ENCODE measurements at places on chromosomes 11 and 22. TPM values are rescaled to one million over a fixed set of nuclear protein-coding genes. Genes with fewer than 3 reads are reported as not detected.

Gene LMO2
- total RNA-seq, result 8.2 TPM

Gene PDHX
- total RNA-seq, result 47.4 TPM

Gene NXPE4
- not detected for total RNA-seq

Gene AMOTL1
- 57.3 TPM for total RNA-seq

Gene SORL1
- 1.7 TPM for total RNA-seq

Gene KRTAP5-1
- total RNA-seq, result not detected

Gene ANGPTL5
- total RNA-seq, result 0.28 TPM

Gene MMP8
- total RNA-seq, result not detected

Gene ADAMTS15
- 13.5 TPM for total RNA-seq

Gene DNAJC4
- 8.5 TPM for total RNA-seq

Gene MMP27
- total RNA-seq, result not detected

Gene FIBIN
- 2.3 TPM for total RNA-seq

Gene DKK3
- total RNA-seq, result 345 TPM

Gene APOL4
- total RNA-seq, result 0.38 TPM

Gene DDX25
- not detected for total RNA-seq

Gene HEPACAM
- not detected for total RNA-seq

Gene MARK2
- 5.4 TPM for total RNA-seq

Gene SAA2
- total RNA-seq, result 1.5 TPM

Gene KRTAP5-2
- not detected for total RNA-seq

Gene B4GALNT4
- 1.9 TPM for total RNA-seq

Gene TMEM134
- total RNA-seq, result 30.7 TPM

Gene INSC
- total RNA-seq, result under 0.01 TPM

Gene SLC22A9
- not detected for total RNA-seq

Gene OR52E8
- not detected for total RNA-seq
